ENCODE measurements at places on chromosomes 5 and 9. TPM values are rescaled to one million over a fixed set of nuclear protein-coding genes. Genes with fewer than 3 reads are reported as not detected.
A peak's percentile ranks its signal among the peaks of the same experiment; 100 is the strongest.

- DNase-seq, result no peak
- H3K4me1 ChIP-seq, result no peaks in the 10 kb centered on the region
- no peak overlapping the region for H3K27ac ChIP-seq
- no peaks in the 10 kb centered on the region for H3K36me3 ChIP-seq
- H3K4me3 ChIP-seq, result no peak overlapping the region
These were observed 34.5 kb upstream of the SLC46A2 start for GRCh38 chr9:112925058-112925641.

- no peak overlapping the region for H3K27ac ChIP-seq
- H3K4me1 ChIP-seq, result no peaks in the 10 kb centered on the region
- no peaks in the 10 kb centered on the region for H3K27me3 ChIP-seq
- no peaks in the 10 kb centered on the region for H3K36me3 ChIP-seq
- H3K4me3 ChIP-seq, result no peak overlapping the region
These were observed 27.4 kb downstream of the LNPEP start for GRCh38 chr5:96963267-96963666.

GRCh38 chr9:106707291-106707690 is 155.7 kb upstream of the ZNF462 start:
- H3K27ac ChIP-seq, result peak overlapping the region; percentile 85
- H3K4me3 ChIP-seq, result no peak overlapping the region
- no peaks in the 10 kb centered on the region for H3K27me3 ChIP-seq
- H3K4me1 ChIP-seq, result no peaks in the 10 kb centered on the region
- no peaks in the 10 kb centered on the region for H3K36me3 ChIP-seq

DNA sequence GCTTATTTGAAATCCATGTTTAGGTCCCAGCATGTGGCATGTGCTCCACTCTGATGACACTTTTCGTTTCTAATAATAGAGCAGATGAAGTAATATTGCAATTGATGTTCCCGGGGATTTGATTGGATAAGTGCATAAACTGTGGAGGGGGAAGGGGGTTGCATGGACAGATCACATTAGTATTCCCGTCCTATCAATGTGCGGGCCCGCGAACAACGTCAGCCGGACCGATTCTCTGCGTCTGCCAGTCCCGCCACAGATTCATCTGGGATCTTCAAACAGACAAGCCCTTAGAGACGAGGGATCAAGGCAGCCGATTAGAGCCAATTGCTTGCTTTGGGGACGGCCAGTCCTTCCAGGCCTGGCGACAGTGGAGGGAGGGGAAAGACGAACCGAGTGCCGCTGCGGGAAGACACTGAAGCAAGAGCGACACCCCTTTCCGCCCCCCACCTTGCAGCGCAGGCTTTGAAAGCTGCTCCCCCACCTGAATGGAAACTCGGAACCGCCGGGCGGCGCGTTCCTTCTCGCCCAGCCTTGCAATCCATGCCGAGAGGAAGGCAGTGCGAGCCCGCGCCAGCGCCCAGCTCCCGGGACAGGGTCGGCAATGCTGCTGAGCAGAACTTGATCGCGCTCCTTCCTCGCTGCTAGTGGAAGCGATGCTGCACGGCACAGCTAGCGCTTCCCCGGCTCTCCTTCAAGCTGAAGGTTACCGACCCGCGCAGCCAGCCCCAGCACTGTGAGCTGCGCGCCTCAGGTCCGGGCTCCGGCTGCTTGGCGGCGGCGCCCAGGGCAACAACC is at the start of gene RGS7BP:
Gene RGS7BP (plus strand): TSS at position 247 of the 798 bp plus-strand sequence. CDS start 610 bp downstream, outside the sequence.
- no peaks in the 10 kb centered on the region for H3K27me3 ChIP-seq
- DNase-seq, result peak; percentile 18
- no peaks in the 10 kb centered on the region for H3K36me3 ChIP-seq
- H3K4me3 ChIP-seq, result peak within 1 kb of the TSS; percentile 40
- peak within 1 kb of the TSS; percentile 39 for H3K27ac ChIP-seq

DNA sequence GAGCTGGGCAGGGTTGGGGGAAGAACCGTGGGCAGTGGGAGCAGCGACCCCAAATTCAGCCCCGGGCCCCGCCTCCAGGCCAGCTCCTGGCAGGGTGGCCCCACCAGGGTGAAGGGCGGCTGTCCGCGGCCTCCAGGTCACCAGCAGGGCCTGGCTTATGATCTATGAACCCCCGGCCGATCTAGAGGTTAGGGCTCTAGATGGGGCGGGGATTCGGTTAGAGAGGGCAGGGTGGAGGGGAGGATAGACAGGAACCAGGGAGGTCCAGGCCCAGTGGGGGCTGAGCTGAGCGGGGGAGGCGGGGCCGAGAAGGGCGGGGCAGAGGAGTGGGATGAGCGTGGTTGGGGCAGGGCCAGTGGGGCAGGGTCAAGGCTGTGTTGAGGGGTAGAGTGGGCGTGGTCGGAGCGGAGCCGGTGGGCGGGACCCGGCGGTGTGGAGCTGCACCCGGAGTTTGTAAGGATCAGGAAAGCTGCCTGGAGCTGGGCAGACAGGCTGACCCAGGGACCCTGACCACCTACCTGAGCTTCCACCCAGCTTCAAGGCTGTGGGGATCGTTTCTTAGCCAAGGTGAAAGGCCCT is 29.3 kb upstream of the OBP2B start:
- no peaks in the 10 kb centered on the region for H3K36me3 ChIP-seq
- peak overlapping the region; percentile 9 for H3K4me3 ChIP-seq
- no peaks in the 10 kb centered on the region for H3K4me1 ChIP-seq
- peak; percentile 84 for DNase-seq
- H3K27me3 ChIP-seq, result no peaks in the 10 kb centered on the region

DNA sequence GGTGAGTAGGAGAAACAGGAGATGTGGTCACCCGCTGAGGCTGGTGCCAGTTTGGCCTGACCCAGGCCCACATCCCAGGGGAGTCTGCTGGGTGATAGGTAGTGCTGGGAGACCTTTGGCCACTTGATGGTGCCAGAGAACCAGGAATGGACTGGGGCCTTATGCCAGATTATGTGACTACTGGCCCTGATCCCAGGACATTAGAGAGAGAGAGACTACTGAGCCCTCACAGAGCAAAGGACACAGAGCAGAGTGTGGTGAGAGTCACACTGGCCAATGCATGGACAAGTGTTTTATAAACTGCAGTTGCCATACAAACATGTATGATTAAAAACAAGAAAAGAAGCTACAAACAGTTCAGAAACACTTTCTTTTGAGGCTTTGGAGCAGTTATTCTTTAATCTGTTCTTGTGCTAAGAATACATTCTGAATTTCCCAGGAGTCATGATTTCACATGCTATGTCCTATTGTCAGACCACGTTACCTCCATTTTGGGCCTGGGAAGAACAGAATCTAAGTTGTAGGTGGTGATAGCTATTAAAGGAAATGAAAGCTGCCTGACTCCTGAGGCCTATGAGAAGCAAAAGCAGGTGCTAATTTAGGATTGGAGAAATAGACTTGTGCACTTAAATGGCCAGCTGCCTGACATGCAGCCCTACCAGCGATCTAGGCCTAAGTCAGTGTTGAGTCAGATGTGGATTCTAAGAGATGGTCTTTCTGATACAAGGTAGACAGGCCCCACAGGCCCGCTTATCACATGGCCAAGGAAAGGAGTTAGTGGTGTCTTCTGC is 32.6 kb upstream of the TMOD1 start:
- no peak overlapping the region for H3K4me3 ChIP-seq
- H3K36me3 ChIP-seq, result no peaks in the 10 kb centered on the region
- no peaks in the 10 kb centered on the region for H3K4me1 ChIP-seq

GRCh38 chr5:55577353-55578060 is 42.7 kb upstream of the PLPP1 start:
- no peaks in the 10 kb centered on the region for H3K36me3 ChIP-seq
- no peak overlapping the region for H3K4me3 ChIP-seq
- peak; percentile 53 for DNase-seq
- H3K4me1 ChIP-seq, result no peaks in the 10 kb centered on the region
- peak overlapping the region; percentile 46 for H3K27ac ChIP-seq
- no peaks in the 10 kb centered on the region for H3K27me3 ChIP-seq

GRCh38 chr5:107670932-107671741 is at the start of gene EFNA5:
Gene EFNA5 (minus strand): TSS chr5:107670937.
- H3K27me3 ChIP-seq, result no peaks in the 10 kb centered on the region
- peak within 1 kb of the TSS; percentile 41 for H3K4me3 ChIP-seq
- H3K36me3 ChIP-seq, result no peaks in the 10 kb centered on the region
- H3K27ac ChIP-seq, result no peak within 1 kb of the TSS
- peak; percentile 19 for DNase-seq

- H3K27me3 ChIP-seq, result no peaks in the 10 kb centered on the region
- no peak for DNase-seq
- H3K4me1 ChIP-seq, result no peaks in the 10 kb centered on the region
- no peak overlapping the region for H3K4me3 ChIP-seq
- no peaks in the 10 kb centered on the region for H3K36me3 ChIP-seq
These were observed 219.3 kb downstream of the PBX3 start for GRCh38 chr9:125966466-125966865.

DNA sequence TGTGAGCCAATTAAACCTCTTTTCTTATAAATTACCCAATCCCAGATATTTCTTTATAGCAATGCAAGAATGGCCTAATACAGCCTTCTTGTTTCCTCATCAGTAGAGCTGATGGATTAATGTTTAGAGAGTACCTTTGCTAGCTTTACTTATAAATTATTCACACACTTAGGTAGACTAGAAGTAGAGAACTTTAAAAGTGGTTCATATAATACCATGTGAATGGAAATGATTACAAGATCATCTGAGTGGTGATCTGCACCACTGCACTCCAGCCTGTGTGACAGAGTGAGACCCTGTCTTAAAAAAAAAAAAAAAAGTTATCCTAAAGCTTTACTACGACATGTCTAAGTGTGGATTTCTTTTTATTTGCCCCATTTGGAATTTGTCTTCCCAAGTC is 23.2 kb upstream of the LRRTM2 start:
- H3K27ac ChIP-seq, result no peak overlapping the region
- H3K27me3 ChIP-seq, result no peaks in the 10 kb centered on the region
- DNase-seq, result no peak
- no peaks in the 10 kb centered on the region for H3K4me1 ChIP-seq

DNA sequence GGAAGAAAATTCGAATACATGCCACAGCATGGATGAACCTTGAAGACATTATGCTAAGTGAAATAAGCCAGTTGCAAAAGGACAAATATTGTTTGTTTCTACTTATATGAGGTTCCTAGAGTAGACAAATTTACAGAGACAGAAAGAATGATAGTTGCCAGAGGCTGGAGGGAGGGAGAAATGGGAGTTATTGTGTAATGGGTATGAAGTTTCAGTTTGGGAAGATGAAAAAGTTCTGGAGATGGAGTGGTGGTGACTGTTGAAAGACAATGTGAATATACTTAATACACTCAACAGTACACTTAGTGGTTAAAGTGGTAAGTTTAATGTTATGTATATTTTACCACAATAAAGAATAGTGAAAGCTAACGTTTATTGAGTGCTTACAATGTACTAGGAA is 99.6 kb upstream of the SLC44A1 start:
- DNase-seq, result no peak
- no peaks in the 10 kb centered on the region for H3K4me1 ChIP-seq
- H3K36me3 ChIP-seq, result no peaks in the 10 kb centered on the region

DNA sequence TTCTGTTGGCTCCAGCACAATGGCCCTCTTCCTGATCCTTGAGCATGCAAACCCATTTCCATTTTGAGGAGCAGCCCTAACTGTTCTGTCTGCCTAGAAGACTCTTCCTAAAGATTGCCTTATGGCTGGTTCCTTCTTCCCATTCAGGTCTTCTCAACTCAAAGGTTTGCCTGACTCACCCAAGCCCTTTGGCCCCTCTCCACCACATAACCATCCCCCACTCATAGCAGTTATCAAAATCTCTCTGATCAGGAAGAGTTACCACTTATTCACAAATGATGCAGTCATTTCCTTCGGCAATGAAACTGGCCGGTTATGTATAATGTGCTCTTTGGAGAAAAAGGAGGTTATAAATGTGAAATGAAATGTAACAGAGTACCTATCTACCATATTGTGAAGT is 8.9 kb upstream of the POU4F3 start:
- H3K4me3 ChIP-seq, result no peak overlapping the region
- peaks cover 11% of the 10 kb centered on the region for H3K27me3 ChIP-seq
- no peaks in the 10 kb centered on the region for H3K4me1 ChIP-seq
- H3K27ac ChIP-seq, result no peak overlapping the region

DNA sequence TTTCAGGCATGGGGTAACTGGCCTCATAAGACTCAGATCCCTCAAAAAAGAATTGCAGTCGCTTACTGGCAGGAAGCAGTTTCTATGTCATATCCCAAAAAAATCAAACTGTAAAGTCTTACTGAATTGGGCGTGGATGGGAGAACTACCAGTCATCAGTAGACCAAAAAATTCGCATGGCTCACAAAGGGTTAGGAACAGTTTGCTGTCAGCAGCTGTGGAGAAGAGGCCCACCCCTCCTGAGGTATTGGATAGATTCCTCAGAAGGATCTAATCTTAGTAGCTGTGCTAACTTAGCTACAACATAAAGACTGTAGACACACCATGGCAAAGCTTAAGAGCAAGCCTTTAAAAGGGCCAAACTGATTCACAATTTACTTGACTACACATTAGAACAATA is 478.3 kb upstream of the FTMT start:
- H3K36me3 ChIP-seq, result no peaks in the 10 kb centered on the region
- no peak overlapping the region for H3K4me3 ChIP-seq
- no peak overlapping the region for H3K27ac ChIP-seq
- DNase-seq, result no peak

Gene BTNL9
- total RNA-seq, result 36.9 TPM

Gene ZFP62
- 30.5 TPM for total RNA-seq

Gene PCDHB15
- 10.2 TPM for total RNA-seq

All from uterus (tissue), 4 donors.